ENCODE measurements at places on chromosomes 4 and X. TPM values are rescaled to one million over a fixed set of nuclear protein-coding genes. Genes with fewer than 3 reads are reported as not detected.

DNA sequence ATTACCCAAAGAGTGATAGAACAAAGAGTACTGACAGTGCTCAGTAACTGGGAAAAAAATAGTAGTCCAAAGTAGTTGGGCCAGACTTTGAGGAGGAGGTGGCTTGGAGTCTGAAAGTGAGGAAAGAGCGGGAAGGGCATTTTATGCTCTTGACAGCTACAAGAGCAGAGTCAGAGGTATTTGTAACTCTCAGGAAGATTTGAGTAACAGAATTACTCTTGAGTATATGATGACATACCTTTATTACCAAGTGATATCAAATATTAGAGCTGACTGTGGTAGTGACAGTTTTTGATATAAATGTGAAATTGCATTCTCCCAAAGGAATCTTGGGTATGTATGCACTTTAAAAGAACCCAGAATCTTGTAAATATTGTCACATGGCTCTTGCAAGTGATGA lies 2.2 kb downstream of the SLAIN2 start:
- no peak for DNase-seq

The RIBC1 gene
- 0.94 TPM for total RNA-seq

GRCh38 chr4:104743215-104743653 lies 248.5 kb upstream of the CXXC4 start:
- no peak for DNase-seq

The IL9R gene
- not detected for total RNA-seq

DNA sequence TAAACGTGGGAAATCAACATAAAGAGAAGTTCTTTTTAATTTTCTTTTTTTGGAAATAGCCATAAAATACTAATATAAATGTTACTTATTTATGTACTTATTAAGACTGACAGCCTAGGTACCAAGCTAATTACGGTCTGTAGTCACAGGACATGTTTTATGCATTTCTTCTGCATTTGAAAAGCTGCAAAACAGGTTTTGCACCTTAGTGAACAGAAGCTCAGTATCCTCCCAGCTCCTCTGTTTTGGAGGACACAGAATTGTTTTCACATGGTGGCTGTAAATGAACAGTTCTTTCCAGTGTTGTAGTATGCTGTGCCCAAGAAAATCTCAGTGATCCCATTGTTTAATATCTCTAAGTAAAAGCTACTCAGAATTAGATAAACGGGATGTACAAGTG lies 1788.0 kb upstream of the TENM3 start:
- DNase-seq, result no peak

All from right cardiac atrium (tissue), 5 donors.